ENCODE measurements at places on chromosomes 4 and X. TPM values are rescaled to one million over a fixed set of nuclear protein-coding genes. Genes with fewer than 3 reads are reported as not detected.

YY2 gene
- total RNA-seq, result 1.0 TPM

LRP2BP gene
- 2.1 TPM for total RNA-seq

- DNase-seq, result no peak
Measured at GRCh38 chr4:5635826-5636195, 72.5 kb downstream of the EVC2 start.

DNA sequence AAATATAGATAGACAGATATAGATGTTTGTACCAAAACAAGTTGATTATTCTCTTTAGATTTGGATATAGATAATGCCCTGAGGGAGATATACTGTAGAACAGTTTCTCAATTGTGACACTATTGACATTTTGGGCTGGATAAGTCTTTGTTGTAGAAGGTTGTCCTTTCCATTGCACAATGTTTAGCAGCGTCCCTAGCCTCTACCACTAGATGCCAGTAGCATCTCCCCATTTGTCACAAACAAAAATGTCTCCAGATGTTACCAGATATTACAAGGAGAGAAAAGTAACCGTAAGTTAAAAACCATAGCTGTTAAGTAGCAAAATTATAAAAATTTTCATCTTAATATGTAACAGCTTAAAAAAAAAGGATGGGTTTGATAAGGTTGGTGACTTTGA is 2595.3 kb downstream of the ARAP2 start:
- DNase-seq, result no peak
